Activated CD8-positive, alpha-beta memory T cell treated with anti-CD3 and anti-CD28 coated beads for 1 hour (primary cell): ENCODE measurements at places on chromosomes 5 and 9.

GRCh38 chr5:34957857-34958690 is 28.7 kb downstream of the DNAJC21 start:
- DNase-seq = no peak

DNA sequence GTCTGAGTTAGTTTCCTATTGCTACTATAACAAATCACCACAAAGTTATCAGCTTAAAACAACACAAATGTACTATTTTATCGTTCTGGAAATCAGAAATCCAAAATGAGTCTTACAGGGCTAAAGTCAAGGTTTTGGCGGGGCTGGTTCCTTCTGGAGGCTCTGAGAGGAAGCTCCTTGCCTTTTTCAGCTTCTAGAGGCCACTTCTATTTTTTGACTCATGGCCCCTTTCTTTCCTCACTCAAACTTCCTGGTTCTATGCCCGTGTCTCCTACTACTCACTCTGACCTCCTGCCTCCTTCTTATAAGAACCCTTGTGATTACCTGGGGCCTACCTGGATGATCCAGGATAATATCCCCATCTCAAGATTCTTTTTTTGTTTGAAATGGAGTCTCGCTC is 48.2 kb downstream of the GABBR2 start:
- no peak for DNase-seq

GRCh38 chr5:54095969-54096368 is 214.4 kb downstream of the ARL15 start:
- no peak for DNase-seq

DNA sequence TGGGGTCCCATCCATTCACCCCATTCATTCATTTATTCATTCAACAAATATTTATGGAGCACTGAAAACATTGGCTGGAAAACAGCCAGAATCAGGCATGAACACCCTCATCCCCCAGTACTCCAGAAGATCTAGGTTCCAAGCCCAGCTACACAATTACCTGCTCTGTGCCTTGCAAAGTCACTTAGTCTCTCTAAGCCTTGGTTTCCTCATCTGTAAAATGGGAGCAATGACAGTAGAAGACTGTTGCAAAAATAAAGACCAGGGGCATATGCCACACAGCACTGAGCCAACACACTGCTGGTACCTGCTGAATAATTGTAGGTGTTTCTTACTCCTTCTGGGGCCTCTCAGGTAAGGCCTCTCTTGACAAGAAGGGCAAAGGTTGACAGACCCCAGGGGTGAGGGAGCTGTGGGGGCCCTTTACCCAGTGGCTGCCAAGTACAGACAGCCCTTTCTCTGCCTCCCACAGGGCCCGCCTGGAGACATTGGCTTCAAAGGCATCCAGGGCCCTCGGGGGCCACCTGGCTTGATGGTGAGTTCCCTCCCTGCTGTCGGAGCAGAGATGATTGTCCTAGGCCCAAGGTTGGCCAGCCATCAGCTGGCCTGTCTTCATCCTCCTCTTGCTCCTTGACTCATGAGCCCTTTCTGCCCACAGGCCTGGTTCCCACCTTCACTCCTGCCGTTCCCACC is 22.6 kb upstream of the ORM1 start:
- DNase-seq = no peak

DNA sequence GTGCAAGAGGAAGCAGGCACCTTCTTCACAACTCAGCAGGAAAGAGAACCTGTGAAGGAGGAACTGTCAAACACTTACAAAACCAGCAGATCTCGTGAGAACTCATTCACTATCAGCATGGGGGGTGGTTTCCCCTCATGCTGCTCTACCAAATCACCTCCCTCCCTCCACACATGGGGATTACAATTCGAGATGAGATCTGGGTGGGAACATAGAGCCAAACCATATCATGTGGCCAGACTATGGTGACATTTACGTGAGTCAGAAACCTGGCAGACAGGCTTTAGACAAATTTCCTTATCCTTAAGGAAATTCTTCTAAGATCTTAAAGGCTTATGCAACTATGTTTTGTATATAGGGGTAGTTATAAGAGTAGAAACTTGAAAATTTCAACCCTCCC is 8.7 kb upstream of the AOPEP start:
- DNase-seq = no peak

- no peak for DNase-seq
Measured at GRCh38 chr9:72533322-72533721, 11.9 kb downstream of the TMC1 start.

DNA sequence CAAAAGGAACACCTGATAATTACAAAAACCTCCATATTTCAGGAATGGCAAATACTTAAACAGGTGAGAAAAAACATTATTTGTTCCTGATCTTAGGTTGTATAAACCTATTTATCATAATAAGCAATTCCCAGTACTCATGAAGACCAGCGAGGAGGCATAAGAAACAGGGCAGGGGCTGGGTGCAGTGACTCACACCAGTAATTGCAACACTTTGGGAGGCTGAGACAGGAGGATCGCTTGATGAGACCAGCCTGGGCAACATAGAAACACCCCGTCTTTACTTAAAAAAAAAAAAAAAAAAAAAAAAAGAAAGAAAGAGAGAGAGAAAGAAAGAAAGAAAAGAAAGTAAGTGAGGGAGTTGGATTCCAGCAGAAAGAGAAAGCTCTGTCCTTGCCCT is 21.6 kb downstream of the CCNJL start:
- DNase-seq = no peak

GRCh38 chr9:21804331-21804730 is 1.9 kb downstream of the MTAP start:
- DNase-seq = no peak

DNA sequence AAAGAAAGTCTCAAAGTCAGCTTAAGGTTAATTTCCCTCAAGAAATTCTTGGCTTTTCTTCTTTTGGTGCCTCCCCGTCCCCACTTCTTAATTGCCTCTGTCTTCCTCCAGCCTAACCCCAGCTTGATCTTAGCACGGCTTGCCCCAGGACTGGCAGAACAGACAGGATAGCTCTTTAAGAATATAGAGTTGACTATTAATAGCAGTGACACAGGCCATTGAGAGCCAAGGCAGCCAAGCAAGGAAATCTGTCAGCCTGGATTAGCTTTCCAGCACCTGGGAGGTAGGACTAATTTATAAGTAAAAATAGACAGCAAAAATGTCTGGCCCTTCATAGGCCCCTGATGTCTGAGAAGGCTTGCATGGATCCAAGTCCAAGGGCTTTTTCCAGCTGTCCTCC is 384.6 kb upstream of the SLC30A5 start:
- DNase-seq = no peak

DNA sequence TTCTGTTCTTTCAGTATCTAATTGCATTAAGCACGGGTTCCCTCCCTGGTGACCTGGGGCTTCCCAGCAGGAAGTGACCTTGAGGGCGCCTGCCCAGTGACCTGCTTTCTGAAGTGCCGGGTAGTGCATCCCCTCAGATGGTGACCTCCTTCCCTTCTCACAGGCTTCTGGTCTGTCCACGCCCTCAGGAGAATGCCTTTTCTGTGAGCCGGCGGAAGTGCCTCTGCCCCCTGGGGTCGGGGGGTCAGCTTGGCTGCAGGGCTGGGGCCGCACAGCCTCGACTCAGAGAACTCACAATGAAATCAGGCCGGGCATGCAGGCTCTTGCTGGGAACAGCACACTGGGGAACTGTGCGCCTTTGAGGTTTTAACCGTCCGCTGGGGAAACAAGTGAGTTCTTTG is 124.5 kb upstream of the PHYKPL start:
- no peak for DNase-seq

DNA sequence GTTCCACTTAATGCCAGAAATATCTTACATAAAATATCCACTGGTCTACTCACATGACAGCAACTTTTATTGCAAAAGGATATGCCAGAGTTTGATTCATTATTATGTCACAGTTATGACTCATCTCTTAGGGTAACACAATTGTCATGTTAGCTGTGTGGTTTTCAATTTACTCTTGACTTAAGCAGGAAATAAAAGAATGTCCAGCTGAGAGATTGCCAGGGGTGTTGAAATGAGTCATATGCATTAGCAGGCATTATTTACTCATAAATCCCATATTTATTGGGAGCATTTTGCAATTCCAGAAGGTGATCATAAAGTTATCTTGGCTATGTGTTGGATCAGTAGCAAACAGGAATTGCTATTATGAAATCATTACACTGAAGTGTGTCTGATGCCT is 1164.6 kb upstream of the CDH18 start:
- DNase-seq = no peak

DNA sequence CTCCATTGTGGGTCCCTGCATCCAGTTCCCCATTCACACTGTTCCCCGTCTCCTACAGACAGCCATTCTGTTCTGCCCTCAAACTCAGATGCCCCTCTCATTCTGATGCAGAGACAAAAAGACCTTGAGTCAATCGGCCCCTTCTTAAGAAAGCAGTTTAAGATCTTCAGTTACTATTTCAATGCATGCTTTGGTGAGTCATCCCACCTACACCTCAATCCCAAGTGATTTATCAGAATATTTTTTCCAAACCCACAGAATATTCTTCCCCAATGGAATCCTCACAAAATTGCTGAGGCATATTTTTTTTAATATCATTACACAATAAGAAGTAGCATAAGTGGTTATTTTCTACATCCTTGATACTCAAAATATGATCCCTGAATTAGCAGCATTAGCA is 92.4 kb upstream of the SLC1A1 start:
- DNase-seq = no peak

DNA sequence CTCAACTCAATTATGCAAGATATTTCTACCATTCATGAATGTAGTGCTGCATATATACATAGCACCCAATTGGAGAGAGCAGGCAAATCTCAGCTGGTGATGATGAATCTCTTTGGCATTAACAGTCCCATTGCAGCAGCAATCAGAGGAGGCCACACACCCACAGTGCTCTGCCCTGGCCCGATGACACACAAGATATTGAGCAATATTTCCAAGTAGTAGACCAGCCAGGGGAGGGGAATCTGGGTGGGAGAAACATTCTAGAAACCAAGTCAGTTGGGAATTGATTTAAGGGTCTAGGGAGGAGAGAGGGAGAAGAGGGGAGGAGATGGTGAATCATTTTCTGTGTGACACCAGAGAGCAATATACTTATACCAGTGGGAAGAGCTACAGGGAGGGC is 14.9 kb upstream of the C5orf63 start:
- DNase-seq = no peak

- no peak for DNase-seq
Measured at GRCh38 chr9:119360237-119360636, 9.0 kb downstream of the BRINP1 start.

DNA sequence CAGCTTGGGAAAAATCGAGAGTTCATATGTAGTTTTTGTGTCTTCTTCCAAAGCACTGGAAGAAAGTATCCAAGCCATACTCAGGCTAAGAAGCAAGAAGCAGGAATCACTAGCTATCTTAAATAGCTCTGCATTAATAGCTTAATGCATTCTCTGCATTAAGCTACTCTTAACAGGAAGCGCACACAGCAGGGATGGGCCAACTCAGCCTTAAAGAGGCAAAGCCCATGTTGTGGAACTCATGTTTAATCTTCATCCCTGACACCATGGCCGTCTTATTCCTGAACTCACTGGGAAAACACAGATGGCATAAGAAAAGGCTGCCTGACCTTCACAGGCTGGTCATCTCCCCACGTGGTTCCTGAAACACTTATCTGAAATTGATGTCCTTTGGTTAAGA is 18.7 kb upstream of the ICE1 start:
- DNase-seq = no peak

GRCh38 chr9:33065157-33066076 is 11.1 kb downstream of the SMU1 start:
- no peak for DNase-seq

GRCh38 chr9:120109242-120109641 is 470.7 kb downstream of the CDK5RAP2 start:
- DNase-seq = no peak

- DNase-seq = no peak
Measured at GRCh38 chr9:97697837-97698236, 697 bp upstream of the XPA start.
